Smooth muscle cell of the umbilical artery (primary cell): ENCODE measurements at places on chromosomes 4 and X. TPM values are rescaled to one million over a fixed set of nuclear protein-coding genes. Genes with fewer than 3 reads are reported as not detected.

Gene NR0B1
- total RNA-seq: not detected in 2 replicates

Gene F9
- total RNA-seq: not detected in 2 replicates

Gene LRCH2
- total RNA-seq: 13.4 and 19.7 TPM in 2 replicates

Gene PCDH10
- 73.0 and 99.5 TPM in 2 replicates for total RNA-seq

Gene LRP2BP
- total RNA-seq: 0.55 and 0.89 TPM in 2 replicates

Gene PLXNB3
- total RNA-seq: 6.2 and 24.6 TPM in 2 replicates

Gene SLAIN2
- total RNA-seq: 27.0 and 30.7 TPM in 2 replicates
